NCI-H460 (cell line): ENCODE measurements at places on chromosomes 6 and 20. TPM values are rescaled to one million over a fixed set of nuclear protein-coding genes. Genes with fewer than 3 reads are reported as not detected.

Gene PRIM2
- total RNA-seq: 9.9 and 14.8 TPM in 2 replicates

Gene TMEM239
- total RNA-seq: not detected in 2 replicates

Gene PRDM13
- total RNA-seq: 1.6 and 2.8 TPM in 2 replicates

Gene CTAGE9
- total RNA-seq: not detected in 2 replicates

Gene FAM83C
- not detected in 2 replicates for total RNA-seq

Gene LGSN
- total RNA-seq: 15.0 and 17.1 TPM in 2 replicates

DNA sequence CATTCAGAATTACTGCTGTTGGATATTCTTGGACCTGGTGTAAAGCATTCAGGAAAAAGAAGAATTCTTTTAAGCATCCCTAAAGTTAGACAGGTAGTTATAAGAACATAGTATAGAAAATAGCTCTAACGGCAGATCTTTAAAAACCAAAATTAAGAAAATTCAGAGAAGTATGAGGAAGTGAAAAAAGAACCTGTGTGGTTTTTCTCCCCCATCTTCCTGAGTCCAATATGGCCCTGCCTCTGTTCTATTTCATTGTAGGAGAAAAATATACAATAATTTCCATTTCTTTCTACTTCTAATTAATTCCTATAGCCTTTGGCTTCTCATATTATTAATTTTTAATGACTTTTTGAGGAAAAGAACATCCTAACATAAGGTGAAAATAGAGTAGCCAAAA is 47.1 kb downstream of the FHL5 start:
- DNase-seq: no peak

DNA sequence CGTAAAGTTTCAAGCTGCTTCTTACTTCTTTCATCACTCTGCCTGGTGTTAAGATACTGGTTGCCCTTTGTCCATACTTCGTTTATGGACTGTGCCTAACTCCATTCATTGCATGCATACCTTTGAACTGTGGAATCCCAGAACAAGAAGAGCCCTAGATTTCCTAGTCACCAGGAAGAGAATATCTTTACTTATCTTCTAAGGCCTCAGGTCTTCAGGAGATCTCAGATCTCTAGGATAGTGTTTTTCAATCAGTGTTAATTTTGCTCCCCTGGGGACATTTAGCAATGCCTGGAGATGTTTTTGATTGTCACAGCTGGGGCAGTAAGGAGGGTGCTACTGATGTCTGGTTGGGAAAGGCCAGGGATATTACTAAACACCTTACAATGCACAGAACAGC is 35.5 kb upstream of the GJA1 start:
- no peak for DNase-seq

- DNase-seq: no peak
Observed at GRCh38 chr6:87701344-87701675, 723 bp downstream of the AKIRIN2 start.

DNA sequence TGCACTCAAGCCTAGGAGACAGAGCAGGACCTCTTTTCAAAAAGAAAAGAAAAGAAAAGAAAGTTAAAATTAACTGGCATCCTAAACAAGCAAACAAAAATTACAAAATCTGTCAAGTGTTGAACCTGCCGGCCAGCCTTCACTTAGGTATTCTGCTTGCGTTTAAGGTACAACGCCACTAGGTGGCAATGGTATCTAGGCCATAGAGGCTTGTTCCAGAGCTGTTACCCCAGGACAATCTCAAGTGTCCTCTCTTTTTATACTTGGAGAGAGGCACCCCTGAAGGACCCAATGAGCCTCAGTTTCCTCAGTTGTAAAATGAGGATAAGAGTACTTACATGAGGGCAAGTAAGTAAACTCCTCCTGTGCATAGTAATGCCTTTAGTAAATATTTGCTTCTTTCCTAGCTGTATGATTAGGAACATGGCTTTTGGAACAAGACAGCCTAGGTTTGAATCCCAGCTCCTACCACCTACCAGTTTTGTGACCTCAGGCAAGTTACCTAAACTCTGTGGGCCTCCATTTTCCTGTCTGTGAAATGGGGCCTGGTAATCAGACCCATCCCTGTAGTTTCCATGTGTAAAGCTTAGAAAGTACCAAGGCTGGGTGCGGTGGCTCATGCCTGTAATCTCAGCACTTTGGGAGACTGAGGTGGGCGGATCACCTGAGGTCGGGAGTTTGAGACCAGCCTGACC is 5.8 kb upstream of the PACSIN1 start:
- DNase-seq: peak; percentile 45

DNA sequence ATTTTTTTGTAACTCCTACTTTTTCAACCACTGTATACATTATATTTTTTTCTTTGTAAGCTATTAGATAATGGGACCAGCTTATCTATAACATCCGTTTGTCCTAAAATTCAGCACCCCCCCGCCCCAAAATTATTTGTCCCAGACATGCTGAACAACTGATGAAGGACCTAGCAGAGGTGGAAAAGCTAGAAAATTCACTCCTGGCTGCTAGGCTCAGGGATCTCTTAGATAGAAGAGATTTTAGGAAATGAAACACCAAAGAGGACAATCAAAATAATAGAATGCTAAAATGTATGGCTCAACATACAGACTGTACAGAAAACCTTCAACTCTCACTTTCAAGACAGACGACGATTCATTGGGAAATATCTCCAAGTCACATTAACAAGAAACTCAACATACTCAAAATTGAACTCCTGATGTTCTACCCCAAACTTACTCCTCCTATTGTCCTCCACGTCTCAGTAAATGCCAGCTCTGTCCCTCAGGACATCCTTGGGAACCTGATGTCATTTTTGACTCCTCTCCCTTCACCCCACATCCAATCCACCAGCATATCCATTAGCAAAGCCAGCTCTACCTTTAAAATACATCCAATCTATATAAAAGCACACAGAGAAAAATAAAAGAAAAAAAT is 4.7 kb downstream of the SOD2 start:
- DNase-seq: no peak

DNA sequence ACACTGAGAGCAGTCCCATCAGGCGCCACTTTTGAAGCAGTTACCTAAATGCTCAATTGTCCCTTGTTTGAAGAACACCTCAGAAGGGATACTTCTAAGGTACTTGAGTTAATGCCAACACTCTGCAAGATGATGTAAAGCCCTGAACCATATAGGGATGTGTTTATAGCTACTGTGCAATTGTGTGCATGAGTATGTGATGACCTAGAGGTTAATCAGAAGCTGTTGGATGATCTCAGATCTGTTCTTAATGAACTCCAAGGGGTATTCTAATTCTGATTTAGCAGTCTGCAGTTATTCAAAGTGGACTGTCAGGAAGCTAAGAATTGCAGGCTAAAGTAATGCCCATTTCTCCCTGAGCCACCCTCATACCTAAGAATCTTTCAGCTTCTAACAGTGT is 158.3 kb downstream of the TMEM242 start:
- no peak for DNase-seq

- DNase-seq: no peak
Observed at GRCh38 chr6:113732384-113732966, 124.7 kb upstream of the MARCKS start.

DNA sequence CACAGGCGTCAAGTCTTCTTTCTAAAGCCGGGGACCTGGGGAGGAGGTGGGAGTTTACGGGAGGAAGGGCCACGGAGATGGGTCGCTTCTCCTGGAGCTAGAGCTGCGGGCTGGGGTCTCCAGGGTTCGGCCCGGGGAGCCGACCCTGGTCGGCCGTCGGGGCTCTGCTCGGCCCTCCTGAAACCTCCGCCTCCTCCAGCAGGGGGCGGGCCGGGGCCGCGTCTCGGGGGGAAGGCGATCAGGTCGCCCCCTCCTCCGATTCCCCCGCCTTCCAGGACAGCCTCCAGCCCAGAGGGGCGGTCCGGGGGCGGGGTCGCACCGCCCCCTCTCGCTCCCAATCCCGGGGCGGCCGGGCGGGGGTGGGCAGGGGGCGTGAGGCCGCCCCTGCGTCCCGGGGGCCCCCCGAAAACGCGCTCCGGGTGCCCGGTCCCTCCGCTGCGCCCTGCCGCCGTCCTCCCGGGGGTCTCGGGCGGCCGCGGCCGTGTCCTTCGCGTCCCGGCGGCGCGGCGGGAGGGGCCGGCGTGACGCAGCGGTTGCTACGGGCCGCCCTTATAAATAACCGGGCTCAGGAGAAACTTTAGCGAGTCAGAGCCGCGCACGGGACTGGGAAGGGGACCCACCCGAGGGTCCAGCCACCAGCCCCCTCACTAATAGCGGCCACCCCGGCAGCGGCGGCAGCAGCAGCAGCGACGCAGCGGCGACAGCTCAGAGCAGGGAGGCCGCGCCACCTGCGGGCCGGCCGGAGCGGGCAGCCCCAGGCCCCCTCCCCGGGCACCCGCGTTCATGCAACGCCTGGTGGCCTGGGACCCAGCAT is at the start of gene CEBPB:
TSS of gene CEBPB (plus strand) at position 580 of the 814 bp plus-strand sequence. CDS start at position 784, 204 bp downstream.
- DNase-seq: peak; percentile 89

GRCh38 chr20:52939141-52939540 is 33.0 kb upstream of the TSHZ2 start:
- DNase-seq: no peak

- DNase-seq: no peak
Observed at GRCh38 chr6:41872147-41872546, 23.0 kb downstream of the USP49 start.

DNA sequence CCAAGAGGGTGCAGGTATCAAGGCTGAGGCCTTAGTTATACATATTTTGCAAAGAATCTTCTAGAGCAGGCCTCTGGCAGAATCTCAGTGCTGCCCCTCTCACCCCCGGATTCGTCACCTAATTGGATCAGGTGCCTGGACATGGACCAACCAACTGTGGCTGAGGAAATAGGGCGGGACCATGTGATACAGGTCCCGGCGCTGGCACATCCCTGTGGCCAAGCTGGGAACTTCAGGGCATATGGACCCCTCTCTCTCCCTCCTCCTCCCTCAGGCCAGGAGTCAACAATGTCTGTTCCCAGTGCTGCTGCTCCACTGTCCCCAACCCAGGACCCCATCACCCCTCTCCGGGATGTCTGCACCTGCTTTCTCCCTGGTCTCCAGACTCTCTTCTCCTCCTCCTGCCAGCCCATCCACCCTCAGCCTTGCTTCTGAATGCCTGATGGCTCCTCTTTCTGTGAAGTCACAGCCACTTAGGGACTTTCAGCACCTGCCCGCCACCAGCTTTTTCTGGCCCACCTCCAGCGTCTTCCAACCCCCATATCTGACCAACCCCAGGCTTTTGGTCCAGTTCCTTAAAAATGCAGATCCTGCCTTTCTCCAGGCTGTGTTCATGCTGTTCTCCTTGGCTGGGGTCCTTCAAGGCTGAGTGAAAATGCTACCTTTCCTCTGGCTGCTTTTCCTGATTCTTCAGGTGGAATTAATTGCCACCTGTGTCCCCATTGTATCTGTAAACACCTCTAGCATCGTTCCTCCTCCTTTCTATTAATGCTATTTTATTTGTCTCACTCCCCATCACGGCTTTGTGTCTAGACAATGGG is 19.0 kb upstream of the MLN start:
- DNase-seq: peak; percentile 22

DNA sequence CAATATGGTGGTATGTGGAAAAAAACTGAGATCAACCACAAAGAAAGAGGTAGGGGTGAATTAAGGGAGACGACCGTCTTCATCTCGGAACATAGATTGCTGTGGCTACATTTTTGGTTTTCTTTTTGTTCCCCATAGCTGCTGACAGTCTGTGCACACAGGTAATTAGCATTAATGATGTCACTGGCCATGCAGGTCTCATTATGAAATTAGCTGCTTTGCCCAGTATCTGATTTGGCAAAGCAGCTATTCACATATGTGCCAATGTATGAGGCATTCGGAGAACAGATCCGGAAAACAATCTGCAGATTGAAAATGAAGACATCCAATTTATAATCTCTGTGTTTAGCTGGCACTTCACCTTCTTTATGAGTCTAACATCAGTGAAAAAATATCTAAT is 13.1 kb downstream of the NOX3 start:
- DNase-seq: no peak

- DNase-seq: no peak
Observed at GRCh38 chr20:40591536-40591935, 97.5 kb downstream of the MAFB start.

DNA sequence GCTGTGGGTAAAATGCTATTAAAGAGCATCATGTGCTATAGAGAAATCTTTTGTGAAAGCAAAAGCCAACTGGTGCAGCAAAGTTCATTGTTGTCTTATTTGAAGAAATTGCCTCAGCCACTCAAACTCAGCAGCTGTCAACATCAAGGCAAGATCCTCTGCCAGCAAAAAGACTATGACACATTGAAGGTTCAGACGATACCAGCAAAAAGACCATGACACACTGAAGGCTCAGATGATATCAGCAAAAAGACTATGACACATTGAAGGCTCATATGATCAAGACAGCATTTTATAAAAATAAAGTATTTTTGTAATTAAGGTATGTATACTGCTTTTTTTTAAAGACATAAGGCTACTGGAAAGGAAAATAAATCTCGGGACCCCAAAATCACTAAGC is 118.4 kb upstream of the RUNX2 start:
- no peak for DNase-seq

DNA sequence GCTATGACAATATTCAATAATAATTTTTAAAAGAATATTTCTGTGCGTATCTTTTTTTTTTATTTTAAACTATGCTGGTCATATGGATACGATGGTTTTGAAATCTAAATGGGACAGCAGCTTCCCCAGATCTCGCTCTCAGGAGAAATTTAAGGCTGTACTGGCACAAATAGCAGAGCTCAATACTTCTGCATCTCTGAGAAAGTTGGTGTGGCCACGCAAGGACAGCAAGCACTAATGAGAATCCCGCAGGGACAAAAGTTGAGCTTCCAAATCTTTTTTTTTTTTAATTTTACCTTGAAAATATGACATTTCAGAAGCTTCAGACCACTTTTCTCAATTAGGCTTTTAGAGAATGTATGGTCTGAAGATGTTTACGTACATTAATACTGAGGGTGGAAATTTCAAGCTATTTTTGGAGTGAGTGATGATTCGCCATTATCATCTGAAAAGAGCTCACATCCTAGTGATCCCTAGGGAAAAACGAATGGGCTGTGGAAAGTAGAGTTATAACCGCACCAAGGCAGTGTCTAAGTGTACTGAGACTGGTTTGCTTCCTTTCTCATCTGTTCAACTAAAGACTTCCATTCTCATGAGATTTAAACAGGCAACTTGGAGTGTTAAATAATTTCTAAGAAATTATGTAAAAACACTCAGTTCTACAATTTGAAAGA is 840.0 kb downstream of the C6orf118 start:
- DNase-seq: no peak
